Astrocyte of the cerebellum (primary cell): ENCODE measurements at places on chromosomes 2 and 18.

DNA sequence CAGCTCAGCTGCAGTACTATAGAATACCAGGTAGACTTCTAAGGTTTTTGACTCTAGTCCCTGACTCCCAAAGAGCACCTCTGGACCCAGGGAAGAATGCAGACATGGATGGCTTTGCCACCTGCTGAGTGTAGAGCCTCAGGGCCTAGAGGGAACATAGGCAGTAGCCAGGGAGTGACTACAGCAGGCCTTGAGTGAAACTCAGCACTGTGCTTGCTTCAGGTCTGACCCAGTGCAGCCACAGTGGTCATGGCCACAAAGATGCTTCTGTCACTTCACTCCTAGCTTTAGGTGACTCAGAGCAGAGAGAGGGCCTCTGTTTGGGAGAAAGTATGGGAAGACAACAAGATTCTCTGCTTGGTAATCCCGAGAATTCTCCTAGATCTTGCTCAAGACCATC is 162.2 kb upstream of the ITGA4 start:
- no peak for DNase-seq

GRCh38 chr18:78818495-78818894 is 161.1 kb upstream of the SALL3 start:
- no peak for DNase-seq

- DNase-seq, result no peak
These were observed 58.8 kb downstream of the RNF152 start for GRCh38 chr18:61833978-61834377.

GRCh38 chr2:212181646-212182045 is 357.0 kb downstream of the ERBB4 start:
- no peak for DNase-seq

- no peak for DNase-seq
These were observed 288.6 kb upstream of the HDAC4 start for GRCh38 chr2:239689410-239689809.

DNA sequence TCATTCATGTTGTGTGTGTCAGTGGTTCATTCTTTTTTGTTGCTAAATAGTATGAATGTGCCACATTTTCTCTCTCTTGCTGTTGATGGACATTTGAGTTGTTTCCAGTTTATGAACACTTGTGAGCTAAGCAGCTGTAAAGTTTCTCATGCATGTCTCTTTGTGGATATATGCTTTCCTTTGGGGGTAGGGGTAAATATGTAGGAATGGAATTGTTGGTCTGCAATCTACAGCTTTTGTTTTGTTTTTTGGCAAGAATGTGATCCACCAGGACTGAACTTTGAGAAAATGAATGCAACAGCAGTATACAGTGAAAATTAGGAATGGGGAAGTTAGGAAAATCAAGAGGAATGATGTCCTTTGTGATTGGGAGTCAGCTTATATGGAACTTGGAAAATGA is 226.3 kb downstream of the CDCA7 start:
- no peak for DNase-seq

DNA sequence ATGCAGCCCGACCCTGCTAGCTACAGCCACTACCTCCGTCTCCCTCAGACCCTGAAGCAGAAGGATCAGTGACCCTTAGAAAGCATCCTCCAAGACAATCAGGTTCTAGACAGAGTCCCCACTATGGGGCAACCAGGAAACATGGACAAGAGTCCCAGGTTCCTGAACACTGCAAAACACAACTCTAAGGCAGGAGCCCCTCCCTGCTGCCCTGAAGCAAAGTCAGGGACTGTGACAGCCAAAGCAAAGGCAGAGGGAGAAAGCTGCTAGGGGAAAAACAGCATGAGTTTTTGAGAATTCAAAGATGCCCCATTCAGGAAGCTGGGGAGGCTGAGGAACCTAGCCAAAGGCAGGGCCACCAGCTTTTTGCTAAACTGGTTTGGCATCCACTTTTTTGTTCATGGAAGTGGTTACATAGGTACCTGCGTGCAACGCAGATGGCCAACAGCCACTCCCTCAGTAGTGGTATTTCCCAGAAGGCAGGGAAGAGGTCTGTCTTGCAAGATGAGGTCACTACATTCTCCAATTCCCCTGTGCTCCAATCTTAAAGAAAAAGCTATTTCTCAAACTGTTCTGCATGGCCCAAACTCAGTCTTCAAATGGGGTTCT is 33.2 kb downstream of the MYO5B start:
- DNase-seq, result no peak

- DNase-seq, result peak; percentile 65
These were observed 59.8 kb downstream of the SLC4A3 start for GRCh38 chr2:219687272-219687671.

DNA sequence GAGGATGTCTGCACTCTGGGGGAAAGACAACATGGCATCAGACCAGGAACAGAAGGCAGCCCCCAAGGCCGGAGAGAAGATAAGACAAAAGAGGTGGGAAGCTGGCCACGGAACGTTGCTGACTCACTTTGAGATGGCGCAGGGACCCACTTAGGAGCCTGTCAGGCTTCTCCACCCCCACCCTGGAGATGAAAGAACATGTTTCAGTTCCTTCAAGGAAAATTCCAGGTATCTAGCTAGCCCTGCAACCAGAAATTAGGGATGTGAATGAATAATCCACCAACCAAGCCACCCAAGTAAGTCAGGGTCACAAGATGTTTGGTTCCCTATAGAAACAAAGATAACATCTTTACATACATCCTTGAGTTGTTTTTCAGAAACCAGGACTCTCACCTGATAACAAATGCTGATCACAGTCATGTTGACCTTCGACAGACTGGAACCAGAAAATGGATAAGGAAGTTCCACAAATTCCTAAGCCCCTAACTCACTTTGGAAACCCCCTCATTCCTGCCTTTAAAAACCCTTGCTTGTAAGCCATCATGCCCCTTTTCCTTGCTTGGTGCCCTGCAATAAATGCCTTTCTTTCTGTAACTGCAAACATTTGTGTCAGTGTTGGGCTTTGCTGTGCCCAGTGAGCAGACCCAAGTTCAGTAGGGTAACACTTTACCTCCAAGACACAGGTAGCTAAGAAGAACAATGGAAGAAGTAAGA is 31.9 kb downstream of the PSTPIP2 start:
- no peak for DNase-seq

DNA sequence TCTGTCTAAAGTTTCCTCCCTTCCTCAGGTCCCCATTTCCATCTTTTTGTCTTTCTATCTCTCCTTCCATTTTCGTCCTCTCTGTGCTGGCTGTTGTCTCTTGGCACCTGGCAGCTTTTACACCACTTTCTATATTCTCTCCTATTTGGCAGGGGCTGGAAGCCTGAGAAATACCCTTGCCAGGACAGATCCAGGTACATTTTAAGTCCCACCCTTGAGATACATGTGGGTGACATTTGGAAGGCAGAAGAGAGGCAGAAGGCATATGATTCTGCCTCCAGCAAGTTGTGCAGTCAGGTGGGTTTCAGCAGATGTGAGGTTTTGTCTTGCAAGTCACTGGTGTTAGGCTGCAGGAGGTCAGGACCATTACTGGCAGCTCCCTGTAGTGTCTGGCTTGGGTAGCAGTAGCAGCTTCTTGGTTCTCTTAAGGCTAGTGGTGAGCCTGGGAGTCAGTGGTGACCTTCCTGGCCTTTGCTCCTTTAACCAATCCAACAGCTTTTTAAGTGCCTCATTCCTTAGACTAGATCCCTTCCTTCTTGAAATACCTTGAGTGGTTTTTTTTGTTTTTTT is 90.1 kb downstream of the CAPN13 start:
- no peak for DNase-seq

- peak; percentile 41 for DNase-seq
These were observed 40.4 kb downstream of the TMEM18 start for GRCh38 chr2:636641-637405.

DNA sequence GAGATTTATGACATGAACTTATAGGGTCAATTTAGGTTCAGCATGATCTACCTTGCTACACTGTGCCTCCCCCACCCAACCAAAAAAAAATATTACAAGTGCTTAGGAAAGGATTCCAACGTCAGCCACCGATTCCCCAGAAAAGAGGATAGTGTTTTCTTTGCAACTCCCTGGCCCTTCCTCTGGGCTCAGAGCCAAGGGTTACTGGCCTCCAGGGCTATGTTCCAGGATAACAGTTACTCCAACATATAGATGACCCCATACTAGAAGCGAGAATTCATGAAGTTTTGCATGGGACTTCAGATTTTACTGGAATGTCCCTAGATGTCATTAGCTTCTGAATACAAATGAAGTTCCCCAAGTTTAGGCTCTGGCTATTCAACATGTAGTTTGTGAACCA is 172.1 kb downstream of the UPP2 start:
- no peak for DNase-seq

GRCh38 chr18:48356909-48357631 is 52.1 kb downstream of the ZBTB7C start:
- DNase-seq, result no peak

DNA sequence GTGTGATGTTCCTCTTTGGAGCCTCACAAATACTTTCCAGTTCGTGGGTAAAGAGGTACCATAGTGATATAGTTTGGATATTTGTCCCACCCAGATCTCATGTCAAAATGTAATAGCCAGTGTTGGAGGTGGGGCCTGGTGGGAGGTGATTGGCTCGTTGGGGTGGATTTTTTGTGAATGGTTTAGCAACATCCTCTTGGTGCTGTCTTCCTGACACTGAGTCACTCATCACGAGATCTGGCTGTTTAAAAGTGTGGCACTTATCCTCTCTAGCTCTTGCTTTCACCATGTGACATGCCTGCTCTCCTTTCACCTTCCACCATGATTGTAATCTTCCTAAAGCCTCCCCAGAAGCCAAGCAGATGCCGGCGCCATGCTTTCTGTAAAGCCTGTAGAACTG is 3.0 kb upstream of the CCDC93 start:
- DNase-seq, result no peak

DNA sequence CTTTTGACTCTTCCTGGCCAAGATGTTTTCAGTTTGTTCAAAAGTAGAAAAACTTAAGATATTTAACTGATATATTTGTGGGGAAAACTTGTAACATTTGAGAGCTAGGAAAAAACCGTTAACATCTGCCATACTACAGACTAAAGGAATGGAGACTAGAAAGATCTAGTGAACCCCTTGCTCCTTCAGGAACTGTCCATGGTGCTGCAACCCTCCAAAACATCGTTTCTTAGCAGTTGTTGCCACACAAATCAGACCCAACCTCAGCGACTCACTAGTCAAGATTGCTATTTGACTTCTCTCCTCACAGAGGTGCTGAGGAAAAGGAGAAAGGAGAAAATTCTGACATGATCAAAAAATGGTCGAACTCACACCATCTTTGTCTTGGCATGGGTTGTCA is 393.8 kb upstream of the LYPD1 start:
- DNase-seq, result peak; percentile 49

DNA sequence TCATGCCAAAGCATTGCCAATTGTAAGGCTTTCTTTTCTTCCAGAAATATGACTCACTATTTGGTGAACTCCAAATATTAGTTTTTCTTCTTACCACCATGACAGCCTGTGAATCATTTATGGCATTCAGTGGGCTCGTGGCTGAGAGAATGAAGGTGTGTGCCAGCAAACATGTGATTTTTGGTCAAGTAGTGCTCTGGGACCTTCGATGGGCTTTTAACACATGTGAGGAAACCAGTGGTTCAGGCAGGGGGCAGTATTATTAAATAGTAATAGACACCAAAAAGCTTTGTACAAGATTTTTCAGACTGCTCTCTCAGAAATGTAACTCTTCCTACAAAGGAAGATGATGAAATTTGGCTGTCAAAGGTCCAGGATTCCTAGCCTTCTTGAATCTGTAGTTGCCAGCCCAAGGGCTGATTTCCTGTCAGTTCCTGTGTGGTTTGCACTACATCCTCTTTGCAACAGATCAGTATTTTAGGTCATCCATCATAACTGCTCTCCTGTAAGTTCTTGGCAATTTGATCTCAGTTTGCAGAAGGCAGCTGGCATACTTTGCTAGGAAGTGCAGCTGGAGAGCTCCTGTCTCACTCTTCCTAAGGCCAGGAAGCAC is 64.3 kb downstream of the BABAM2 start:
- peak; percentile 98 for DNase-seq

DNA sequence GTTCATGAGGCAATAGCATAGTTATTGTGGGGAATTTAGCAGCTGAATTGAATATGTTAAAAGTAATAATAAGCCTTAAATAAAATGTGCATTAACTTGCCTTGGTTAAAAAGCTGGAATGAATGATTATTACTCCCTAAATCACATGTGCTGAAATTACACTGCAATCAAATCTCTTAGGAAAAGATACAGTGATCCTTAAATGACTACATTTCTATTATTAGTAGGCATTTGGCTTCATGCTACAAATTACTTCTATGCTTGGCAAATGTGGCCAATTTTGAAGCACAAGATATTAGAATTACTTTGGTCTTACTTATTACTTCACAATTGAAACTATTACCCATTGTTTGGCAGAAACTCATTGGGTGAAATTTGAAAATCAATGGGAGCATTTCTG is 5.4 kb downstream of the RND3 start:
- DNase-seq, result no peak

GRCh38 chr18:11154368-11154989 is 5.1 kb upstream of the PIEZO2 start:
- peak; percentile 58 for DNase-seq

DNA sequence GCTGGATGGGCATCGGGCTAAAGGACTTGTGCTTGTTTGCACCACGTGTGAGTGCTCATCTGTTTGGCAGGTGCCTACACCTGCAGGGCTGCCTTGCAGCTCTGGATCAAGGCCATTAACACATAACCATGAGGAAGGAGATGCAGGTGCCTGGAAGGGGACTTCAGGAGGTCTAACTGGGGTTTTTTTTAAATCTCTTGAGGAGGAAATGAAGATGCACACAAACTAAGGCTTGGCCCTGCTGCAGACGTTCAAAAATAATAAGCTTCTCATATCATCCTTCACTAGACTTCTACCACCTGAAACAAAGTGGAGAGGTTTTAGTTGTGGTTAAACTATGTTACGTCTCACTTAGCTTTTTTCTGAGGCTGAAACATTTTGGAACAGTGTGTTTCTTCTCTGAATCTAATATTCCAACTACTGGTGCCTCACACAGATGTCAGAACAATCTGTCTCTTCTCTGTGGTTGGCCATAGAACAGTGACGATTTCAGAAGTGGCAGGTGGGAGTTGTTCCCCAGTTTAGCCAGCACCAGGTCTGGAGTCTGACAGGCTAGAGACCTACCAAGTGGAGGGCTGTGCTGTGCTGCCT is 36.5 kb downstream of the BCL2L11 start:
- DNase-seq, result no peak

- DNase-seq, result no peak
These were observed 217.2 kb upstream of the OSR1 start for GRCh38 chr2:19575641-19576040.

DNA sequence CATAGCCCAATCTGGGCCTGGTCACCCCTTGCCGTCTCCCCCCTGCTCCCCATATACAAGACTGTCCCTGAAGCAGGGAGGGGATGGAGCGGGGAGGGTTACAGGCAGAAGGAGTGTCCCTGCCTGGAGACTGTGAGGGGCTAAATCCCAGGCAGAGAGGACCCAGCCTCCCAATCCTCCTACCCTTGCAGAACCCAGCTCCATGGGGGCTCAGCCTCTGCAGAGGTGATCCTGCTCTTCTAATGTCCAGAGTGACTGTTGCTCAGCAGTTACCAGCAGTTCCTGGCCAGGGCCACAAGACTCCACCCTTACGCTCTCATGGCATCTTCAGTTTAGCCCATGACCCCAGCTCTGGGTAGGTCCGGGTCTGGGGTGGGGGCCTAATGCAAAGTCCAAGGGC is 58.1 kb downstream of the COA5 start:
- no peak for DNase-seq

GRCh38 chr18:10053861-10054260 is 140.0 kb downstream of the VAPA start:
- no peak for DNase-seq
